ENCODE measurements at places on chromosomes 3 and 15.

DNA sequence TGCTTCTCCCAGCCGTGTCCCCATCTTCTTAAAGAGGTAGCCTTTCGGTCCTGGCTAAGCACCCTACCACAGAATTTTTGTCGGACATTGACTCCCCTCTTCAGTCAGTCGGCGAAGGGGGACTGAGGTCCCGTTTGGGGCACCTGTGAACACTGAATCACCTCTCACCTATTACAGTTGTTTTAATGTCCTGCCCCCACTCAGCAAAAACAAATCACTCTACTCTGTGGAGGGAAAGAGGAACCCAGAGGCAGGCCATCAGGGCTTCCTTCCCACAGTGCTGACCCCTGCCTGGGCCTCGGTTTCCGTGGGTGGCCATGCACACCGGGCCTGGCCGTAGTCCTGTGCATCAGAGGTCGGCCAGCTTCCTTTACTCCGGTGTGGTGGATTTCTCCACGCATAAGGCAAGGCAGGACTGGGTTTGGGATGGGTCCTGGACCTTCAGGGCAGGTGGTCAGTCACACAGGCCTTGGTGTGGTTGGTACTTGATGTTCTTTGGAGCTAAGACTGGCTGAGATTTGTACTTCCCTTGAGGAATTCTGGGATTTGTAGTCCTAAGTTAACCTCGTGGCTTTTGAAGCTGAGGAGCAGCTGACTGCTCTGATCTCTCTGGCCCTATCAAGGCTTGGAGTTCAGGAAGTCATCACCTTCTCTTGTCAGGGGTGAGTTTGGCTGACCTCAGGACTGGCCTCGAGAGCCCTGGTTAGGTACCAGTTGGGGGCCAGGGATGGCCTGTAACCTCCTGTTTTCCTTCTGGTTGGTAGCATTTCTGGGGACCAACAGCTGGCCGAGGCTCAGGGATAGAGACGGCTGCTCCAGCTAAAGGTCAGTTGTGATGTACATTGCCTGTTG, 627 bp upstream of the FAM131A start:
- peak; percentile 42 for DNase-seq

DNA sequence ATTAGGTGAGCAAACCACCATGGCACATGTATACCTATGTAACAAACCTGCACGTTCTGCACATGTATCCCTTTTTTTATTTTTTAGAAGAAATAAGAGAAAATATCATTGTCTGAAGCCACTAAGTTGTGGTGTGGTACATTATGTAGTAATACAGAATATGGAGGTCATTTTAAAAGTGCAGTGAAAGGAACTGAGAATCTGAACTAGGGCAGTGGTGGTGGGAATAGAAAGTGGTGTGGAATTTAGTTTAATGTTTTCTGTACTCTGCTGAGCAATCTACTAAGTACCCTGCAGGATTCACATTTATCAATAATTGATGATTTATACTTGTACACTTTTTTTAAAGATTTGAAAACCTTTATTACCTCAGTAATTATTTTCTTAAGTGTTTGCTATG, 283.5 kb downstream of the CHL1 start:
- no peak for DNase-seq

GRCh38 chr3:141870091-141870687, 6.3 kb upstream of the ATP1B3 start:
- DNase-seq, result no peak

DNA sequence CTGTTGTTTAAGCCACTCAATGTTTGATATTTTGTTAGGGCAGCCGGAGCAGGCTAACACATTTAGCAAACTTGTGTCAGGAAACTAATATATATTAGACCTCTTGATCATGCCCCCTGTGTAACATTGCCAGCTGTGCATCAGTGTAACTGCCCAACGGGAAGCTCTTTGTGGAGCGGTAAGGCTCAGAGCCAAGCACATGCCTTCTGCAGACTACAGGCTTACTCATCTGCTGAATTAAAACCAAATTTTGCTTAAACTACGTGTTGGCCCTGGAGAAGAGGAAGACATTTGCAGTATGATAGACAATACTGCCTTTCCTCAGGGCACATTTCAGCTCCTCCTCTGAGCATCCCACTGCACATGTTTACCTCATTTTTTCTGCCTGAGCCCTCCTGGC, 50.5 kb upstream of the KCNMB2 start:
- peak; percentile 83 for DNase-seq

DNA sequence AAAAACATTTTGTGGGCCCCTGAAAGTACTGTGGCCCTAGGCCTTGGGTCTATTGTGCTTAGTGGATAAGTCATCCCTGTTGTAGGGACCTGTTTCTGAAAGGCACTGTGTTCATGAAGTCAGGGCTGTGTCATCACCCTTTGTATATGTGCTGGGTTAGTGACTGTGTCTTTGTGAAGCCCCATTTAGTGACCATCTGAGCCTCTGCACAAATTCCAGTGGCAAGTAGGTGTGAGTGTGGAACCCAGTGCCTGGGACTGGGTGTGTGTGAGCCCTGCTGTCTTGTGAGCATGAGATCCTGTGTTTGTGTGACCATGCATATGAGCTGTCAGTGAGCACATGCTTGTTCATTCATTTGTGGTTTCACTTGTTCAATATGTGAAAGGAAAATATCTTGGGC, 1.2 kb upstream of the HYAL1 start:
- DNase-seq, result no peak

Measured in NCI-H446 (cell line).